ENCODE measurements at places on chromosomes 5 and 9.

- DNase-seq: peak; percentile 30
These were observed 24.8 kb downstream of the SARDH start for GRCh38 chr9:133713150-133713959.

- no peak for DNase-seq
These were observed 99.3 kb upstream of the ZNF366 start for GRCh38 chr5:72606525-72606924.

- DNase-seq: no peak
These were observed 192.9 kb upstream of the HMHB1 start for GRCh38 chr5:143619040-143619439.

DNA sequence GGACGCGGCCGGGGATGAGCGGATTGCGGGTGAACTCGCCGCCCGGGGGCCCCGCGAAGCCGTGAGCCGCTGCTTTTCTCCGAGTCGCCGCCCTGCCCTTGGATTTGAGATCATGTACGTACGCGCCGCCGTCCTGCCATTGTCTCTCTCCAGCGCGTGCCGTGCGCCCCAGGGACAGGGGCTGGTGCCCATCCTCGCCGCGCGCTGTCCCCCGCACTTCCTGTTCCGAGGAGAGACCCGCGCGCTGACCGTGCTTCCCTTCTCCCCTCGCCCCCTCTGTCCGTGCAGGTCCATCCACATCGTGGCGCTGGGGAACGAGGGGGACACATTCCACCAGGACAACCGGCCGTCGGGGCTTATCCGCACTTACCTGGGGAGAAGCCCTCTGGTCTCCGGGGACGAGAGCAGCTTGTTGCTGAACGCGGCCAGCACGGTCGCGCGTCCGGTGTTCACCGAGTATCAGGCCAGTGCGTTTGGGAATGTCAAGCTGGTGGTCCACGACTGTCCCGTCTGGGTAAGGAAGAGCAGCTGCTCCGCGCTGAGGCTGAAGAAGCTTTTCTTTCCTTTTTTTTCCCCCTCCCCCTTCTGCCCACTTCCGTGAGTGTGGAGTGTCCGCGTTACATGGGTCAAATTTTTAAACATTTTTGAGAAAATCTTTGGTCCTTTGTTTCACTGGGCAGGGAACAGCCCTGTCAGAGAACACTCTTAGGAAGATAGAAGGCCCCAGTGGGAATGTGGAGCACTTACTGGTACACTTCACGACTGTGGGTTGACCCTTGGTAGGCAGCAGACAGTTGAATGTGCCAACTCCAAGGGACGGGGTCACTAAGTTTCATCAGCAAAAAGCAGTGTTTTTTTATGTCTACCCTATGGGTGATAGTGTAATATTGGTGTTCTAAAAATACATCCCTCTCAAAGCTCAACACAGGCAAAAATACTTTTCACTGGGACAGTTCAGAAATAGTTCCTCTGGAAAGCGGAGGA, 727 bp downstream of the RHOBTB3 start:
- peak; percentile 57 for DNase-seq

Data from activated naive CD8-positive, alpha-beta T cell treated with anti-CD3 and anti-CD28 coated beads, Interleukin-2, amount 10 ng/mL, durations not matched to agents 7 days and 5 days (primary cell).